ENCODE measurements at places on chromosomes 2 and 18. TPM values are rescaled to one million over a fixed set of nuclear protein-coding genes. Genes with fewer than 3 reads are reported as not detected.

- no peak for DNase-seq
- H3K27ac ChIP-seq: no peak overlapping the region
These were observed 3.9 kb downstream of the MAP3K19 start for GRCh38 chr2:135043345-135043744.

DNA sequence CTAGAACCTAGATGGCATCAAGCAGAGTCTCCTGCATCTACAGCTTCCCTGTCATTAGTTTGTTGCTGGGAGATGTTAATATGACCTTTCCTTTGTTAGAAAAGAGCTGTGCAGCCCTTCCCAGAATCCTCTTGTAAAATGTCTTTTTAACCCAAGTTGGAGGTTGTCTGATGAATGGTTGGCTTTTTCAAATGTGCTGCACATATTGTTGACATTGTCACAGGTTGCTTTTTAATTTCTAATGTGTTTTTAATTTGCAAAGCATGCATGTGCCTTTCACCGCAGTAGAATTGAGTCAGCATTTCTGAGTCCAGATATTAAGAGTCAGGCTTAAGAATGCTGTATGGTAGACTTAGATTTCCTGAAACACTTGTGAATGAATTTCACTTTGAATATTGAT lies 120.8 kb downstream of the GREB1L start:
- no peaks in the 10 kb centered on the region for H3K4me1 ChIP-seq
- H3K27me3 ChIP-seq: no peaks in the 10 kb centered on the region
- DNase-seq: no peak

- H3K4me3 ChIP-seq: no peak overlapping the region
- no peak overlapping the region for H3K27ac ChIP-seq
- H3K27me3 ChIP-seq: no peaks in the 10 kb centered on the region
- DNase-seq: no peak
- peaks cover 11% of the 10 kb centered on the region for H3K36me3 ChIP-seq
These were observed 51.0 kb downstream of the TTC27 start for GRCh38 chr2:32678825-32679224.

- H3K4me1 ChIP-seq: peaks cover 53% of the 10 kb centered on the region
- H3K36me3 ChIP-seq: no peaks in the 10 kb centered on the region
- H3K4me3 ChIP-seq: peak overlapping the region; percentile 13
- no peaks in the 10 kb centered on the region for H3K27me3 ChIP-seq
- peak overlapping the region; percentile 90 for H3K27ac ChIP-seq
These were observed 3.7 kb downstream of the TSHZ1 start for GRCh38 chr18:75214332-75214690.

GRCh38 chr18:70496353-70497294 lies 207.8 kb downstream of the SOCS6 start:
- no peaks in the 10 kb centered on the region for H3K4me1 ChIP-seq
- H3K27me3 ChIP-seq: no peaks in the 10 kb centered on the region
- no peak overlapping the region for H3K4me3 ChIP-seq
- no peaks in the 10 kb centered on the region for H3K36me3 ChIP-seq

Gene TMEM178A
- polyA plus RNA-seq: 7.3 TPM

Gene NFATC1
- polyA plus RNA-seq: 6.9 TPM

GRCh38 chr18:5893956-5894610 lies 1.2 kb downstream of the TMEM200C start:
- peaks cover 83% of the 10 kb centered on the region for H3K27me3 ChIP-seq
- DNase-seq: no peak
- H3K4me3 ChIP-seq: peak overlapping the region; percentile 27
- H3K4me1 ChIP-seq: no peaks in the 10 kb centered on the region
- H3K27ac ChIP-seq: no peak overlapping the region

- DNase-seq: no peak
- H3K27ac ChIP-seq: no peak overlapping the region
- H3K4me1 ChIP-seq: no peaks in the 10 kb centered on the region
- no peaks in the 10 kb centered on the region for H3K27me3 ChIP-seq
These were observed 170.0 kb downstream of the TSN start for GRCh38 chr2:121925466-121925865.

Gene CKAP2L
- 6.2 TPM for polyA plus RNA-seq

DNA sequence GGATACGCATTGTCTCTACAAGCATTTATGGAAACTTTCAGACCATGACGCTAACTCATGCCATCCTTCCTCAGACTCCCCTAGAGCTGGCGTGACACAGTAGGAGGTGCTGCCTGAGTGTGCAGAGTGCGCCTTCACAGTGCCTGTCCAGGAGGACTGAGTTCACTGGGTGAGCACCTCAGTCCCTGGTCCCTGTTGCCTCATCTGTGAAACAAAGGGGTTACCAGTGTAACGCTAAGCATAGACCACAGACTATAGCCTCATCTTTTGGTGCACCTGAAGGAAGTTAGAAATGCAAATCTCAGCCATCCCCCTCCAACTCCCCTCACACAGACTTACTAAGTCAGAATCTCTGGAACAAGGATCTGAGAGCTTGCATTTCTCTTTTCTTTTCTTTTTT lies 142.8 kb downstream of the TMEM17 start:
- H3K27ac ChIP-seq: no peak overlapping the region
- H3K4me1 ChIP-seq: no peaks in the 10 kb centered on the region

Gene HIBCH
- 46.6 TPM for polyA plus RNA-seq

Gene EHBP1
- polyA plus RNA-seq: 30.7 TPM

Gene G6PC2
- 0.19 TPM for polyA plus RNA-seq

- H3K4me3 ChIP-seq: no peak overlapping the region
- no peak for DNase-seq
- no peaks in the 10 kb centered on the region for H3K36me3 ChIP-seq
- no peak overlapping the region for H3K27ac ChIP-seq
- no peaks in the 10 kb centered on the region for H3K27me3 ChIP-seq
These were observed 33.8 kb downstream of the INSIG2 start for GRCh38 chr2:118121986-118122524.

DNA sequence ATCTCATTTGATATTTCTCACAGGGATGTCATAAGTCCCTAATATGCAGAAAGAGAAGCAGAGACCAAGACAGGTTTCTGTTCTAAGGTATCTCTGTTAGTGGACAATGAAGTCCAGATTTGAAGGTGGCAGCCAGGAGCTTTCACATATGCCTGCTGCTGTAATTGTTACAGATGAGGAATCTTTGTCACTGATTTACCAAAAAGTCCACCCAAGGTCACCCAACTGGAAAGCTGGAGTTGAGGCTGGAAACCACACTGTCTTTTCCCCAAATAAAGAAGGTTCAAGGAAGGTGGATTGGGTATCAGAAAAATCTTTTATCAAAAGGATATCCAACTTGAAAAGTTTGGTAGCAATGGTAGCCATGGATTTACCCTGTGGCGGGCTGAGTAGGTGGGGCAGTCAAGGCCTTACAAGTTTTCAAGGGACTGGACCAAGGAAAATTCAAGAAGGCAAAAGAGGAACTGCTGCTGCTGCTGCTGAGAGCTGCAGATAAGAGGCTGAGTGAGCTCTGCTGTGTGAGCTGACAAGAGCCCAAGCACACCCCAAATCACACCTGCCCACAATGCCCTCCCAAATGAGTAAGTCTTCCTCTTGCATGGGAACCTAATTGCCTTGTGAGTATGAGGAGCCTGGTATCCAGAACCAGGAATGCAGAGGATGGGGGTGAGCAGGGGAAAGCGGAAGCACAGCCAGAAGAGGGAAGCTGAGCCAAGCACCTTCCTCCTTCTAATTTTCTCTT lies 241.2 kb downstream of the ANAPC1 start:
- H3K36me3 ChIP-seq: no peaks in the 10 kb centered on the region
- no peak overlapping the region for H3K4me3 ChIP-seq
- no peaks in the 10 kb centered on the region for H3K4me1 ChIP-seq
- no peak for DNase-seq
- no peak overlapping the region for H3K27ac ChIP-seq

- peaks cover 3% of the 10 kb centered on the region for H3K27me3 ChIP-seq
- H3K4me1 ChIP-seq: no peaks in the 10 kb centered on the region
- no peak for DNase-seq
- H3K27ac ChIP-seq: no peak overlapping the region
These were observed 147.4 kb downstream of the TFCP2L1 start for GRCh38 chr2:121137571-121137970.

DNA sequence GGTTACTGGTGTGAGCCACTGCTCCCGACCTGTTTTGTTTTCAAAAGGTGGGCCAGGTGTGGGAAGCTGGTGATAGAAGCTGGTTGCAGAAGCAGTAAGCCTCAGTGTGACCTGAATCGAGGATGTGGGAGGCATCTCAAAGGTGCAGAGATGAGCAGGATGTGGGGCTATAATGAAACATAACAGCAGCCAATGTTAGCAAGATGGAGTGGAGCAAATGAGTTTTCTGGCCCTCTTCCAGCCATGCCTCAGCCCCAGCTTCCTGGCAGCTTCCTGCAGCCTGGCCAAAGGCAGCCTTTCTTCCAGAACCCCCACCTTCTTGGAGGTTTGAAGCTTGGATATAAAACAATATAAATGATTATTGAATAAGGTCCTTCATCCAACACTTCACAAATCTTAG lies 184.8 kb downstream of the NCK2 start:
- H3K4me3 ChIP-seq: no peak overlapping the region
- no peaks in the 10 kb centered on the region for H3K27me3 ChIP-seq
- no peaks in the 10 kb centered on the region for H3K36me3 ChIP-seq
- no peak for DNase-seq
- H3K27ac ChIP-seq: no peak overlapping the region

Gene KLHL14
- 0.39 TPM for polyA plus RNA-seq

Gene CDK15
- polyA plus RNA-seq: 0.24 TPM

Gene MREG
- polyA plus RNA-seq: 5.5 TPM

- peaks cover 20% of the 10 kb centered on the region for H3K4me1 ChIP-seq
- no peaks in the 10 kb centered on the region for H3K36me3 ChIP-seq
- H3K27me3 ChIP-seq: no peaks in the 10 kb centered on the region
- H3K4me3 ChIP-seq: no peak overlapping the region
These were observed 11.1 kb downstream of the EVA1A start for GRCh38 chr2:75549401-75550253.

Gene CRYBA2
- polyA plus RNA-seq: 13.3 TPM

Gene GKN1
- not detected for polyA plus RNA-seq

Gene SERPINB2
- polyA plus RNA-seq: 0.15 TPM

- H3K27me3 ChIP-seq: peaks cover 6% of the 10 kb centered on the region
- no peaks in the 10 kb centered on the region for H3K36me3 ChIP-seq
- H3K4me3 ChIP-seq: no peak overlapping the region
- H3K27ac ChIP-seq: no peak overlapping the region
- DNase-seq: no peak
These were observed 377.1 kb upstream of the HS6ST1 start for GRCh38 chr2:128695646-128696220.

DNA sequence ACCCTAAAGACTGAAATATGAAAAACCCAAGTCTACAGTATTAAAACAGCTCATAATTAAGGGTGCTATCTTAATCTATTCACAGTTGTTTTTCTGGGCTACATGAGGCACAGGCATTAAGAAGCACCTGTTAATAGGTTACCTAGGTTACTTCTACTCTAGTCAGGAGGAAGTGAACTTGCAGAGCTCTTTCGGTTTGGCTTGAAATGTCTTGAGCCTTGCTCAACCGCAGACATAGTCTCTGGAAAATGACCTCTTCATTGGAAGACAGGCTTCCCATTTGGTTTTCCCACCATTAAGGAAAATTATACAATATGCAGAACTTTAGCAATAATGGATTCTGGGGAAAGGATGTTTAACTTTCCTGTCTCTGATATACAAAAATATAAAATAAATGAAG lies 142.3 kb upstream of the KCNJ3 start:
- no peaks in the 10 kb centered on the region for H3K27me3 ChIP-seq
- H3K36me3 ChIP-seq: no peaks in the 10 kb centered on the region
- H3K27ac ChIP-seq: no peak overlapping the region
- no peak overlapping the region for H3K4me3 ChIP-seq
- H3K4me1 ChIP-seq: no peaks in the 10 kb centered on the region

DNA sequence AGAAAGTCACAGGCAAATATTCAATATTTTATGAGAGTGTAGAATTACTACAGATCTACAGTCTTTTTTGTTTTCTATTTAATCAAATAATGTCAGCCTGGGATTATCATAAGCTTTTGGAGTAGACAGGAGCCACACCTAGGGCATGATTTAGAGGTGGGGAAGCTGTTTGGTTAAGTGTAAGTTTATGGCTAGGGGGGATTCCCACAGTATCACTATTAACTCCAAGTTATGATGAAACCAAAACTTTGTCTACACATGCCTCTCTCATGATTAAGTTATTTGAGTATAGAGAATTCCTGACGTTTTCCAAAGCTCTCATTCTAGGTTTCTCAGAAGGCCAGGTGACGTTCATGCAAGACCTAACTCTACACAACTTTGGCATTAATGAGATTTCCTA lies 2.1 kb downstream of the SERPINB10 start:
- H3K27ac ChIP-seq: no peak overlapping the region
- H3K36me3 ChIP-seq: no peaks in the 10 kb centered on the region
- no peaks in the 10 kb centered on the region for H3K27me3 ChIP-seq
- no peaks in the 10 kb centered on the region for H3K4me1 ChIP-seq
- no peak for DNase-seq
